Nucleus accumbens (tissue), 56 donors: ENCODE measurements at places on chromosomes 13 and 19.

GRCh38 chr19:43664018-43664417 lies 6.0 kb downstream of the PLAUR start:
- no peak for DNase-seq

DNA sequence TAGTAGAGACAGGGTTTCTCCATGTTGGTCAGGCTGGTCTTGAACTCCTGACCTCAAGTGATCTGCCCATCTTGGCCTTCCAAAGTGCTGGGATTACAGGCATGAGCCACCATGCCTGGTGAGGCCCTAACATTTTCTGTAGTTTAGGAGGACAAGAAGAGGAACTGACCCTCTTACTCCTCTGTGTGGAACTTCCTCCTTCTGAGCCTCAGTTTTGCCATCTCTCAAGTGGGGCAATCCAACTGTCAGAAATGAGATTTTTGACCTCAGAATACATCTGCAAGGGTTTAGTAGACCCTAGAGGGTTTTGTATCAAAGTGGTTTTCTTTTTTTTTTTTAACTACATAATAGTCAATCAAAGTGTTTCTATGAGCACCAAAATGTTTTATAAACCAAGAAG lies 2.4 kb downstream of the DKKL1 start:
- DNase-seq = no peak

DNA sequence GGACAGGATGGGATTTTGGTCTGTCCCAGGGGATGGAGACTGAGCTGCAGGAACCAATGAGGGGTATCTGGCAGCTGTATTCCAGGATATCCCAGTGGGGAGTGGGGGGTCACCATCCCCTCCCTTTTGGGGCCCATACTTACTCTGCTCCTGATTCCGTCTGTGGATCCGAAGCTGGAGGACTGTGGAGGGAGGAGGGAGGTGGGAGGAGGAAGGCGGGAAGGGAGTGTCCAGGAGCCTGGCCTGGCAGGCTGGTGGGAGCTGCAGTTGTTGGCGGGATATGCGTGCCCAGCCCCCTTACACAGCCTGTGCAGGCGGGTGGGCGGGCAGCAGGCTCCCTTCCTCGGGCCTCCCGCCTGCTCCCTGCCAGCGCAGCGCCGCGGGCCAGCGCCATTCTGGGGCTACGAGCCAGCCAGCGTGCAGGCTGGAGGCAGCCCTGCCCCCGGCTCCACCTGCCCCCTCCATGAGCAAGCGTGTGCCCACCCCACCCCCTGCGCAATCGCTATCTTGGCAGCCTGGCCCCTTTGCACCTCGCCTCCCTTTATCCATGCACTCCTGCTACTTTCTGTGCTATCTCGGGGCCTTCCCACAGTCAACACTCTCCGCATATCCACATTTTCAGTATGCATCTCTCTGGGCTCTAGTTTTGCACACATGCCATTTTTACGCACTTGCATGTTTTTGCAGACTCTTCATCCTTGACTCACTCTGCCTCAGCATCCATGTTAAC lies 2.8 kb downstream of the MAMSTR start:
- peak; percentile 50 for DNase-seq

GRCh38 chr13:74202129-74202813 lies 68.1 kb upstream of the KLF12 start:
- no peak for DNase-seq

DNA sequence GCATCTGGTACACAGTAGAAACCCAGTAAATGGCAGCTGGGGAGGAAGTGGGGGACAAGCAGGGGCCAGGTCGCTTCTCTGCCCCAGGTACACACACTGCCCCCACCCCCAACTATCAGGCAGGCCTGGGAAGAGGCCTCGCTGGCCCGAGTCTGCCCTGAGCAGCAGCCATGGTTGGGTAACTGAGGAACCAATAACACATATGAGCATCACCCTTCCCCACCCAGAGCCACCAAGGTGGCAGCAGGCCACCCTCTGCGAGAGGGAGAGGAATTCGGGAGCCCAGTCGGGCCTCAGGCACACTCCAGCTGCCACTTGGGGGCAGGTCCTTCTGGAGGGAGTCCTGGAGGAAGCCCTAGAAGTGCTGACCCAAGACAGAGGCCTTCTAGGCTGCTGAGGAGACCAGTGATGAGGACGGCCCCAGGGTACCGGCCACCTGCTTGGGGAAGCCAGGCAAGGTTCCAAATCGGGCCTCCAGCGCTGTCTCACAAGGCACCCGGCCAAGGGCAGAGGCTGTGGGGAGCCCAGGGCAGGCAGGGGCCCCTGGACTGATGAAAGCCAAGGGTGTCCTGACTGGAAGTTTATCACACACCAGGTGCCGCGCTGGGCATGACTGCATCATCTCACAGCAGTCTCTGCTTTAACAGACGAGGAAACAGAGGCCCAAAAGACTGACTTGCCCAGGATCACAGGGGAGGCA lies 14.0 kb upstream of the KPTN start:
- no peak for DNase-seq

DNA sequence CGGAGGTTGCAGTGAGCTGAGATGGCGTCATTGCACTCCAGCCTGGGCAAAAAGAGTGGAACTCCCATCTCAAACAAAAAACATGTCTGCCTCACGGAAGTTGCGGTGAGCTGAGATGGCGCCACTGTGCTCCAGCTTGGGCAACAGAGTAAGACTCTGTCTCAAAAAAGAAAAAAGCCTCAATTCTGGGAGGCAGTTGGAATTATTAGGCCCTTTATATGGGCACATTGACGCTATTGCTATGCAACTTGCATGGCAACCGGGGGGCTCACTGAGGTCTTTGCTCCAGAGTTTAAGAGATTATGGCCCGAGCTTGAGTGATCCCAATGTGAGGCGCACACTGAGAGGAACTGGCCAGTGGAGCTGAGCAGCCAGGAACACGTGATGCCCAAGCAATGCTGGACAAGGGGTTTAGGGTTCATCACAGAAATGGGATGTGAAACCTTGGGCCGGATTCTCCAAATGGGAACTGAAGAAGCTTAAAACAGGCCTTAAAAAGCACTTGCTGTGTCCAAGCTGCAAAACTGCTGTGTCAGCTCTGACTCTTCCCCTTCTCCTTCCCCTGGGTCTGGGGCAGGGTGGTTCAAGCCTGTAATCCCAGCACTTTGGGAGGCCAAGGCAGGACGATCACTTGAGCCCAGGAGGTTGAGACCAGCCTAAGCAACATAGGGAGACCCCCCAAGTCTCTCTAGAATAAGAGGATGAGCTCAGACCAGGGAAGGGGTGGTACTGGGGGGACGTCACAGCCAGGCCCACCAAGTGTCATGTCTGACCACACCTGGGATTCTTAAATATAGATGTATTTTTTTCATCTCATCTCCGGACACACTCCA lies 2.5 kb downstream of the FTL start:
- DNase-seq = peak; percentile 63

- DNase-seq = no peak
Observed at GRCh38 chr13:44389060-44389666, 15.5 kb downstream of the SERP2 start.

- no peak for DNase-seq
Observed at GRCh38 chr13:110624766-110625756, 9.7 kb downstream of the NAXD start.

DNA sequence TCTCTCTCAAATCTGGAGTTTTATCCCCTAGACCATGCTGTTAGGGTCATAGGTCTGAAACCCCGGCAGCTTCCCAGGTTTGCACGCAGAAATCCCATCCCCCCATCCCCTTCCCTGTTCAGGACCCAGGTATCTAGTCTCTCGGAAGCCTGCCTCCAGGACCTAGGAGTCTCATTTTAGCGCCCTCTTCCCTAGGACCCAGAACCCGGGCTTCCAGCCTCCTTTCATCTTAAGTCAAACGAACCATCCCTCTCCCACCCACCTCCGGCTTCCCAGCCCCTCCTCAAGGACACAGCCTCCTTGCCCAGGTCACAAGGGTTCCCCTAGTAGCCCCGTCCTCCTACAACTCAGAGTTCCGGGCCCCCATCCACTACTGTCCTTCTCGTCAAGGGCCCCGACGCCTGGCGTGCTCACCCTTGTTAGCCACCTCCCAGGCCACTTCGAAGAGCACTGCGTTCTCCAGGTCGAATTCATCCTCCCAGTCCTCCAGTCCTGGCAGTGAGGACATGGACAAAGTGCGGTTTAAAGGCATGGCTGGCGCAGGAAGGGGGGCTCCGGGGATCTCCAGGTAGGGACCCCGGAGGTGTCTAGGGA lies 431 bp downstream of the GYS1 start:
- no peak for DNase-seq

DNA sequence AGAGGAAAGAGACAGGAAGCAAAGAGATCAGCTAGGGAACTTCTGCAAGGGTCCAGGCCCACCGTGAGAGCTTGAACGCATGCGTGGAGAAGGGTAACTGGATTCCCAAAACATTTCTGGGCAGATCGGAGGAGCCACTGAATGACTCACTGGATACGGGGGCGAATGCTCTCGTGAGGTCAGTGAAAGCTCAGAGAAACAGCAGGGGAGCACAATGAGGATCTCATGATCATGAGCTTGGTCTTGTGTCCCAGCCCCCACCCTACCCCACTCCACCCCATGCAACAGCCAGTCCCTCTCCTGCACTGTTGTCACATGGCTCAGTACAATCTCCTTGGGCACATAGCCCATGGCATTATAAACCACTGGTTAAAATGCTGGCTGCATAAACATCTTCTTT lies 40.6 kb downstream of the DCLK1 start:
- DNase-seq = no peak

DNA sequence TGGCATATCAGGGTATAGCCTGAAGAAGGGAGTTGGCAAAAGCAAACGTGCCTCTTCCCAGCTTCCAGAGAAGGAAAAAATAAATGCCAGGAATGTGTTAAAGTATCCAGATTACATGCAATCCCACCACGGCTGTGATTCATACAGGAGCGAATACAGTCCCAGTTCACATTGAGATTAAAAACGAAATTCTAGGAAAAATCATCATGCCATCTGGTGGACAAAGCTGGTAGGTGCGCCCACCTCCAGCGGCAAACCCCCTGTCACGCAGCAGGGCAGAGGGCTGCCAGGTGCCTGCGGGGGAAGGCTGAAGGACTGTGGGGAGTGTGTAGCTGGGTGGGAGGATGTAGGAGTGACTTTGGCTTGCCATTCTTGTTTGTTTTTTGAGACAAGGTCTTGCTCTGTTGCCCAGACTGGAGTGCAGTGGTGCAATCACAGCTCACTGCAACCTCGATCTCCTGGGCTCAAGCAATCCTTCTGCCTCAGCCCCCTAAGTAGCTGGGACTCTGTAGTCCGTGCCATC lies 6.4 kb upstream of the DMWD start:
- DNase-seq = peak; percentile 17

DNA sequence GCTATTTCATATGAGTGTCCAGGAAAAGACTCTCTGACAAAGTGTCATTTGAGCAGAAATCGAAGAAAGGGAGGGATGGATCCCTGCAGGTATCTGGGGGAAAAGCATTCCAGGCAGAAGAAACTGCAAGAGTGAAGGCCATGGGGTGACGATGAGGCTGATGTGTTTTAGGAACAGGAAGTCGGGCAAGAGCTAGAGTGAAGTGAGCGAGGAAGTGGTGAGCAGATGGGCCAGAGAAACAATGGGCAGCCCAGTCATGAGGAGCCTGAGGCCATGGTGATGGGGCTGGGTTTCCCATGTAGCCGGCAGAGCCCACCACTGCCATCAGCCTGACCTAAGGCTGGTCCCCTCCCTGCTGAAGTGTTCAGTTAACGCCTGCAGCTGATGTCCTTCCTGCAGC lies 150.2 kb downstream of the TNFSF13B start:
- DNase-seq = no peak

GRCh38 chr13:98504029-98504351 lies 72.9 kb downstream of the STK24 start:
- no peak for DNase-seq

- no peak for DNase-seq
Observed at GRCh38 chr13:101775267-101775666, 322.8 kb downstream of the ITGBL1 start.

- no peak for DNase-seq
Observed at GRCh38 chr19:15866636-15867035, 31.2 kb downstream of the CYP4F2 start.

DNA sequence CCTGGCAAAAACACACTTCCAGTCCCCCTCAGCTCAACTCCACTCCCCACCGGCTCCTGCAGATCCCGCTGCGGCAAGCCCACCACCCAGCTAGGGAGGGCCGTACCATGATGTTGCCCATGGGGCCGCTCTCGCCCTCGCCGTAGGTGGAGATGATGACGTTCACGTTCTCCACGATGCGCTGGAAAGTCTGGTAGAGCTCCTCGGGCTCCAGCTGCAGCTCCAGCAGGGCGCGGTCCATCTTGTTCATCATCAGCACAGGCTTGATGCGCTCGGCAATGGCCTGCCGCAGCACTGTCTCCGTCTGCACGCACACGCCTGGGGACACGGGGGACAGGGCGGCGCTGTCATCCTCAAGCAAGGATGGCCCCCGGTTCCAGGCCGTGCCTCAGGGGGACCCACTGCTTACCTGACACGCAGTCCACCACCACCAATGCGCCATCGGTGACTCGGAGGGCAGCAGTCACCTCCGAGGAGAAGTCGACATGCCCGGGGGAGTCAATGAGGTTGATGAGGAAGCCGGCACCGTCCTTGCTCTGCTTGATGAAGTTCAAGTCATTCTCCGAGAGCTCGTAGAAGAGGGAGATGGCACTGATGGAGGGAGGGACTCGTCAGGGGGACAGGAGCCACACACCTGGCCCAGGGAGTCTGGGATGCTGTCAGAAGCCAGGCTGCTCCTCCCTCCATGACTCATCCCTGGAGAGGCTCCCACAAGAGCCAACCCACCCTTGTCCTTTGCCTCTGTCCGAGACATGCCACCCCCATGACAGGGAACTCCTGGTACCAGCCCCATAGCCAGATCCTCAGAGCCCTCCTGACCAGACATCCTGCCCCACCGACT lies 2.3 kb downstream of the EEF2 start:
- DNase-seq = no peak

GRCh38 chr19:5489551-5489950 lies 34.3 kb downstream of the ZNRF4 start:
- no peak for DNase-seq

DNA sequence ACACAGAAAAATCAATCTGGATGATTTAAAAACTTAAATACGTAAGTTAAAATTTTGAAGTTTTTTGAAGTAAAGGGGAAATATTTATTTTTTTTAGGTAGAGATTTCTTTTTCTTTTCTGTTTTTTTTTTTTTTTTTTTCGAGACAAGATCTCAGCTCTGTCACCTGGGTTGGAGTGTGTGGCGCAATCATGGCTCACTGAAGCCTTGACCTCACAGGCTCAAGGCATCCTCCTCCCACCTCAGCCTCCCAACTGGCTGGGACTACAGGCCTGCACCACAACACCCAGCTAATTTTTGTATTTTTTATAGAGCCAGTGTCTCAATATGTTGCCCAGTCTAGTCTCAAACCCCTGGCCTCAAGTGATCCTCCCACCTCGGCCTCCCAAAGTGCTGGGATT lies 120.4 kb upstream of the CLDN10 start:
- DNase-seq = no peak

GRCh38 chr19:4473763-4474513 lies 1.8 kb downstream of the HDGFL2 start:
- no peak for DNase-seq

GRCh38 chr13:113927661-113928581 lies 46.0 kb downstream of the C13orf46 start:
- DNase-seq = no peak

- DNase-seq = peak; percentile 89
Observed at GRCh38 chr19:46860846-46861690, at the start of gene ARHGAP35. Gene ARHGAP35 (plus strand): TSS chr19:46860997. CDS start chr19:46918676, 57,679 bp downstream.

- DNase-seq = no peak
Observed at GRCh38 chr19:48149430-48149829, 20.7 kb downstream of the LIG1 start.
